Stimulated activated CD8-positive, alpha-beta memory T cell treated with anti-CD3 and anti-CD28 coated beads, Interleukin-15, amount 100 ng/mL, for 24 hours (primary cell): ENCODE measurements at places on chromosomes 6 and 20.

- no peak for DNase-seq
These were observed 38.1 kb upstream of the PROKR2 start for GRCh38 chr20:5354901-5355300.

DNA sequence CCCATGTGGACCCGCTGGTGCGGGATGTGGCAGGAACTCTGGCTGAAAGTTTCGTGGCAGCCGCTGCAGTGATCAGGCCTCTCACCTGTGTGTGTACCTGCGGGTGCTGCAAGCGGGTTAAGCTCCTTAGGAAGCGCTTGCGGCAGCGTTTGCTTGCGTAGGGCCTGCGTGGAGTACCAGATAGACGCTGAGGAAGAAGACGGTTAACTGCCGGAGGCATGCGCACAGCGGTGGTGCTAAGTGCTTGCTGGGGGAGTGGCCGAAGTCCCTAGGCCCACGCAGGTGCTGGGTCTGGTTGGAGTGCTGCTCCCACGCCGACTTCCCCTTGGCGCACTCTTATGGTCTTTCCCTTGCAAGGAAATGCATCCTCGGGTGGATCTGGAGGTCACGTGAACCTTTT is 23.0 kb downstream of the ZSCAN31 start:
- no peak for DNase-seq

- no peak for DNase-seq
These were observed 96.5 kb downstream of the TINAG start for GRCh38 chr6:54404791-54405190.

GRCh38 chr6:47648031-47648430 is 50.3 kb upstream of the ADGRF4 start:
- DNase-seq, result no peak

GRCh38 chr20:51029963-51030920 is 7.3 kb upstream of the KCNG1 start:
- DNase-seq, result no peak

GRCh38 chr6:16391451-16391912 is 153.1 kb downstream of the GMPR start:
- no peak for DNase-seq

- DNase-seq, result no peak
These were observed 31.4 kb upstream of the MARCKS start for GRCh38 chr6:113825781-113826180.

GRCh38 chr6:36844232-36845170 is 5.3 kb upstream of the CPNE5 start:
- DNase-seq, result no peak

- no peak for DNase-seq
These were observed 4.6 kb downstream of the DDR1 start for GRCh38 chr6:30888816-30889495.

DNA sequence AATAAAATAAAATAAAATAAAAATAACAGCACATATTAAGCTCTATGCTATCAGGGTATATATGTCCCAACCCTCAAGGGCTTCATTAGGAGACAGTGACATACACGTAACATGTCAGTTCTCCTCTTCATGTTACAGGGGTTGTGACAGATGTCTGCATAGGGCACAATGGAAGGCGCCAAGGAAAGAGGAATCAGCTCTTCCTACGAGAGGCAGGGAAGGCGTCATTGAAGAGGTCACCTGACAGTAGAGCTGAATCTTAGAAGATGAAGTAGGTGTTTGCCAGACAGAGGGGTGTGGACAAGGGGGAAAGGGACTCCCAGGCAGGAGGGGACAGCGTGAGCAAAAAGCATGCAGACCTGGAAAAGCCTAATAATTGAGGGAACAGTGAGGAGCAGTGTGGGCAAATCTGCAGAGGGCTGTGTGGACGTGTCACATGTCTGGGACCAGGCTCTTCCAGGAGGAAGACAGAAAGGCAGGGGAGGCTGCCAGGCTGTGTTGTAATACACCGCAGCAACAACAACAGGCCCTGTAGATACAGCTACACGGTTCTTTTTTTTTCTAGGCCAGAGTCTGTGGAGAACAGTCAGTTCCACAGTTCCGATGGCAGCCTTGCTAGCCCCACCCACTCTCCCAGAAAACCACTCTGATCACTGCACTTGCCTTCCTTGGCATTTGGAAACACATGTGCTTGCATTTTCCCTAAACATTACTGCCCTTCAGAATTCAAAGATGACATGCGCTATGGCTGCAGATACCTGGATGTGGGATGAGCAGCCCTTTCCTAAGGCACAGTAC is 2.5 kb upstream of the FKBP5 start:
- no peak for DNase-seq

DNA sequence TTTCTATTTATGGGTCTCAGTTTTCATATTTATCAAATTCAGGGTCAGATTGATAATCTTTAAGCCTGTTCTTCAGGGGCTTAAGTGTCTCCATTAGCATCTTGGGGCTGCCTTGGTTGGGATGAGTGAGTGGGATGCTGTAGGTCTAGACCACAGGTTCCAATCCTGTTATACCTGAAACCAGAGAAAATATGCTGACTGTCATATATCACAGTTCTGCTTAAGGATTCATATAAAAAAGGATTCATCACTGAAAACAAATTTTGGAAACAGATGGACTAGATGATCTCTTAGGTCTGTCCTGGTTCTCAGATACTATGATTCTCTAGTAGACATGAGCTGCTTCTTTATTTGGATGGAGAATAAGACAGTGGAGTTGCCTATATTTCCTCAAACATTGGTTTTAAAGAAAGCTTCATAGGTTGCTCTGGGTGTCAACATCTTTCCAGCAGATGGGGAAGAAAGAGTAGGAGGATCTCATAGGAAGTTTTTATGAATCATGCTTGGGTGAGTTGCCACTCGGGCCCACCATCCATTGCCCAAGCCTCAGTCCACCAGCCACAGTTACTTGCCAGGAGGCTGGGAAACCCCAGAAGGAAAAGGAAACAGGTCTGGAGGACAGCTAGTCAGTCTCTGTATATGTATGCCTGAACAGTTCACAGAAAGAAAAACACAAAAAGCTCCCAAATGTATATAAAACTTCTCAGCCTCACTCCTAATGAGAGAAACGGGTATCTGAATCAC is 42.9 kb upstream of the MAP7 start:
- DNase-seq, result no peak

GRCh38 chr6:2055911-2056310 is 189.5 kb downstream of the GMDS start:
- no peak for DNase-seq

- no peak for DNase-seq
These were observed 31.2 kb downstream of the SIRPD start for GRCh38 chr20:1526310-1526709.

GRCh38 chr6:117469356-117469755 is 13.1 kb upstream of the DCBLD1 start:
- DNase-seq, result no peak

DNA sequence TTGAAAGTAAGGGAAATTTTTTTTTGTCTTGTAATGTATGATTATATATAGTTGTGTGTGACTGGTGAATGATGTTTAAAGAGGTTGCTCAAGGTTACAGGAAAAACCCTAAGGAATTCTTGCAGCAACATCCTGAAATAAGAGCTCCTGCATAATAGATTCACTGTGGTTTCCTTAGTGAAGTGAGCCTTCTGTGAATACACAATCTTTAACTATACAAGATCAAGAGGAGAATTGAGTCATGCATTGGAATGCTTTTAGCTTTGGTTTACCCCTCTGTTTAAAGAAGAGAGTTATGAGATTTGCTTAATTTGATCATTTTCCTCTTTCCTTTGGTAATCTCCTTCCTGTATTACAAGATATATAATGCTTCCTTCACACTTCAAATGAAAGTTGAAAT is 141.6 kb upstream of the EYA4 start:
- no peak for DNase-seq

DNA sequence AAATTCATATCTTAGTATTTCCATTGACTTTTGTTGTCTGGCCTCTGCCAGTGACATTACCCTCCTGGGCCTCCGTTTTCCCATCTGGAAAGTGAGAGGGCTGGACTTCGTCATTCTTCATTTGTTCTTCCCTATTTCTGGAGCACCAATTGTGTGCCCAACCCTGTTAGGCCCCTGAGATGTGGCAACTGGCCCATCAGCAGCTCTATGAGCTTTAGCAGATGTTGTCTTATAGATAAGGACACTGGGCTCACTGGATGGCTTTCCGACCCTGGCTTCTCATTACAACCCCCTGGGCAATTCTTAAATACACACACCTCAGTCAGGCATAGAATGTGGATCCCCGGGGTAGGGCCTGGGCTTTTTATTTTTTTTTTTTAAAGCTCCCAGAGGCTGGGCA is 14.7 kb downstream of the PABPC1L start:
- no peak for DNase-seq

DNA sequence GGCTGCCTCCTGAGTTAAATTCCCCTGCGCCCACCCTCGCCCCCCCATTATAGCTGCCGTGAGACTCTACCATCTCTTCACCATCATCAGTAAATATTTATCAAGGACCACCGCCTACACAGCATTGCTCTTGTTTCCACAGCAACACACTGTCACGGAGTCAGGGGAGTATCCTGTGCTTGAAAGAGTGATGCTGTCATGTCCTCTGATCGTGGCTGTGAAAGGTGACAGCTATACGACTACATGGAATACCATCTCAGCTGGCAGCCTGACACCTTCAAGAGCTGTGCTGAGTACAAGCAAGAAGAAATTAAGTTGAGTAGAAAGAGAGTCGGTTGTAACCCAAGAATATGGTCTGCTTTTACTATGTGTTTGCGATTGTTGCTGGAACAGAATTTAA is 3.4 kb downstream of the PTPRT start:
- no peak for DNase-seq

DNA sequence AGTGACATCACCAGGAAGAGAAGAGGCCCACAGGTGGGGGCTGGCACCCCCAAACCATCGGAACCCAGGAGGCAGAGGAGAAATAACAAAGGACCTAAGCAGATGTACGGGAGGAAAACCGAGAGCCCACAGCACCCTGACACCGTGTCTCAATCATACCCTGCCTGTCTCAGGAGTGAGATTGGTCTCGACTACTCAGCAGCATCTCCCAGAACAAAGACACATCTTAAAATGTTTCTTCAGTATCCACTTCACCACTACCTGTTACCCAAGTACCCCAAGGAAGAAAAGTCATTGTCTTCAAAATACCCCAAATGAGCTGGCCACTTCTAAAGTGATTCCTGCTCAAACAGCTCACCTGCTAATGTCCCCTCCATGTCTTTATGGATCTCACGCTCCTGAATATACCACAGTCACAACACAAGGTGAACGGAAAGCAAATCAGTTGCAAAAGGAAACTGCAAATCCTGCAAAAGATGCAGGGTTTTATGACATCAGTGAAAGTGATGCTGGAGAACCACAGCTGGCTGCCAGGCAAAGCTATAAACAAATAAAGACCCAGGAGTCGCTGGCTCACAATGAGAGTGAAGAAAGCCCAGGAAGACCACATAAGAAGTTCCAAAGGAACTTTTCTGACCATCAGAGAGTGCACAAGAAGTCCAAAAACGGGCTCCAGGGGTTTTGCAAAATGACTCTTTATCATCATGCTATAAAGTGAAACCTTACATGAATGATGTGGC is 44.1 kb downstream of the PREX1 start:
- DNase-seq, result no peak

- DNase-seq, result peak; percentile 63
These were observed 58.5 kb downstream of the PREX1 start for GRCh38 chr20:48769069-48769983.

- no peak for DNase-seq
These were observed 402 bp downstream of the ZBTB12 start for GRCh38 chr6:31901415-31901952.

- no peak for DNase-seq
These were observed 8.0 kb downstream of the LAMA5 start for GRCh38 chr20:62359043-62359490.

GRCh38 chr20:51134405-51134804 is 111.5 kb upstream of the KCNG1 start:
- DNase-seq, result no peak

- DNase-seq, result no peak
These were observed 95.6 kb downstream of the SNX5 start for GRCh38 chr20:17872959-17873358.

GRCh38 chr6:11120271-11121005 is 8.9 kb upstream of the ERVFRD-1 start:
- no peak for DNase-seq

DNA sequence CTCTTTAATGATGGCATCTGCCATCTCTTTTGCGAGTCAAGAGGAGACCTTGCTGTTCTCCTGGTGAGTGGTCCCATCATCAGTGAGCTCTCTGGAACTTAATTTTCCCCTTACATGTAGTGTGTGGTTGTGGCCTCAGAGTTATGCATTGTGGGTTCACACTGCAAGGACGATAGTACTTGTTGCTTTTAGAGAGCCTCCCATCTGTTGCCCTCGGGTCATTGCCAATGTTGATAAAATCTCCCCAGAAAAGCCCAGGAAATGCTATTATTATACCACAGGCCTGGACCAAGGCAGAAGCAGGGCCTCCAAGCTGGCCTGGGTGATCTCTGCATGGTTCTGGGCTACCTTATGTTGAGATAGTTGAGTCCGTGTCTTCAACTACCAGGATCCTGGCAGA is 241.6 kb downstream of the BMP7 start:
- DNase-seq, result no peak

GRCh38 chr6:49110916-49111315 is 352.1 kb downstream of the MMUT start:
- DNase-seq, result no peak

GRCh38 chr20:61112515-61112914 is 139.5 kb upstream of the CDH4 start:
- DNase-seq, result no peak

- no peak for DNase-seq
These were observed 116.2 kb downstream of the RTN4IP1 start for GRCh38 chr6:106512968-106513574.

- DNase-seq, result no peak
These were observed 16.0 kb upstream of the FBXO30 start for GRCh38 chr6:145830612-145831011.

DNA sequence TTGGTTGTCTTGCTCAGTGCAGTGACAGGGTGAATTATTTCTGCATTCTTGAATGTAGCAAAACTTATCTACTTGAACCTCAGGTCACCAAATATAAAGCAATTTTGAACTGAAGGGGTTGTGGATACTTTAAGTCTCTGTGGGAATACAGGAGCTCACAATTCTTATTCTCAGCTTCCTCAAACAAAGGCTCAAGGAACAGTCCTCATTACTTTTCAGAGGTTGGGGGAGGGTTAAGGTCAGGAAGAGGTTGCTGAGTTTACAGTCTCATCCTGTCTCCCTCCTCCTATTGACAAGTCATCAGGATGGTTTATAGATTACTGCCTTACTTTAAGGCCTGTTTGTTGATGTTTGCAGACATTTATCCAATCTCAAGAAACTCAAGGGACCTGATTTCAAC is 143.6 kb upstream of the SPACA1 start:
- DNase-seq, result no peak

GRCh38 chr6:34025861-34026260 is 120.0 kb downstream of the GRM4 start:
- no peak for DNase-seq
